ENCODE measurements at places on chromosomes 3 and 15. TPM values are rescaled to one million over a fixed set of nuclear protein-coding genes. Genes with fewer than 3 reads are reported as not detected.

DNA sequence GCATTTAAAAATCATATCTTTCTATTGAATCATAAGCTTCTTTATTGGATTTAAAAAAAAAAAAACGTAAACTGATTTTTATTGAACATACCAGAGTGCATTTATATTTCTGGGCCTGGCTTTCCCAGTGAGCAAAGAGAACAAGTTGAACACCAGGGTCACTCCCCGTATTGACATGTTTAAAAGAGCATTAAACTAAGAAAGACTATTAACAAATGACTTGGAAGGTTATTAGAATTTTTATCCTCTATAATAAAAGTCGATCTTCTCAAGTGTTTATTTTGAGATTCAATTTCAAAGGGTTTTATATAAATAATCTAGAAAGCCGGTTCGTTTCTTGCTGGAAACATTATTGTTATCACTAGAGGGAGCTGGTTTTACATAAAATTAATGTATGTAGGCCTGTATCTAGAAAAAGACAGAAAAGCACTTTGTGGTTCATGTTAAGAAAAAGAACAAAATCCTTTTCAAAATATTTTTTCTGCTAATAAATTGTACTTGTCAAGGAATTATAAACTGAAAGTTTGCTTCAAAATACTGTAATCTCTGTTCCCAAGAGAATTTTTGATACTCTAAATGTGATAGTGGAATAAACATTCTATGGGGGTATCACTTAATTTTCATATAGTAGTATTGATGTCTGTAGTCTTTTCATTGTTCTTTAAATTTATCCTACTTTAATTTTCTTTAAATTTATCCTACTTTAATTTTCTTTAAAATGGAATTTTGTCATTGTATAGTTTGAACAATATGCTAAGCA, 321.8 kb upstream of the MME start:
- no peaks in the 10 kb centered on the region for H3K27me3 ChIP-seq
- no peak for DNase-seq
- no peak overlapping the region for H3K27ac ChIP-seq
- no peaks in the 10 kb centered on the region for H3K36me3 ChIP-seq

DNA sequence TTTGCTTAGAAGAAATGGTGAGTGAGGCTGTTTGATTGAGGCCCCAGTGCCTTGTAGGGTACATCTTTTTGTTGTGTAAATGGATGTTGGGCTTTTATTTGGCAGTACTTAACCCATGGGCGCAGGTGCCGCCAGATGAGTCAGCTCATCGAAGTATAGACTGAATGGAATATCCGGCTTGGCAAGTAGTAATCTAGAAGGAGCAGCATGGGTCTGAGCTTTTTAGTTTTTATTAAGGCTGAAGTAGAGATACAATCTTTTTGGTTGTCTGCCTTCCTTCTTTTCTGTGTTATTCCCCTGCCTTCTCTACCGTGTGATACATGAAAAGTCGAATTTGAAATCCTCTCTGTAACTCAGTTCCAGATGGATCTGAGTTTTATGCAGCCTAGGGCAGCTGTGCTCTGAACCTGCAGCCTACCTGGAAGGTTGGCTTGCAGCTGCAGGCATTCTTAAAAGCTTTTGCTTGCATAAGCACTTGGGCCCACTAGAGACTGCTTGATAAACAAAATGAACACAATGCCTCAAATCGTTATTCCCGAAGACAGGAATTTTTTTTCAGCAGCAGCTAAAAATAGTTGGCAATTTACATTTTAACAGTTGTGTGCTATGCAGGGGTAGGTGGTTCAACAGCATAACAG, 177.5 kb upstream of the CGNL1 start:
- no peaks in the 10 kb centered on the region for H3K27me3 ChIP-seq
- H3K4me1 ChIP-seq = no peaks in the 10 kb centered on the region
- no peak overlapping the region for H3K27ac ChIP-seq
- H3K36me3 ChIP-seq = peaks cover 13% of the 10 kb centered on the region
- no peak overlapping the region for H3K4me3 ChIP-seq

The SMAD6 gene
- 6.7 TPM for total RNA-seq

DNA sequence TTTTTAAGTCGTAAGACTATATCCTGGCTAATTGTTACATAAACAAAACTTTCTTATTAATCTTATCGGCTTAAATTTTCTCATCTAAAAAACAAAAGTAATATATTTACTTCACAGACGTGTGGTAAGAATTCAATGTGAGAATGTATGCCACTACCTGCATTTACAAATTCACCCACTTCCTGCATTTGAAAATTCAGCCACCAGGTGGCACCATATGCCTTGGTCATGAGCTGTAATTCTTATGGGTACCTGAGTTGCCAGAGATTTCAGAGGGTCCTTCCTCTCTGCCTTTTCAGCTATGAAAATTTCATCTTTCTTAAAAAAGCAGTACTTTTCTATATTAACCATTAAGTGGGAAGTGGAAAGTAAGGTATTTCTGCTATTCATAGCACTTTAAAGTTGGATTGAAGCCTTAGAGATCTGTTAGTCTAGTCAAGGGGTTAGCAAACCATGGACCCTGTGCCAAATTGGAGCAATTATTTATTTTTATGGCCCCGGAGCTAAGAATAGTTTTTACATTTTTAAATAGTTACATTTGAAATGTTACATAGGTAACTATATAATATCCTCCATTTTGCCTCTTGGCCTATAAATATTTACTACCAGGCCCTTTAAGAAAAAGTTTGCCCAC, 127.8 kb downstream of the HCN4 start:
- H3K27ac ChIP-seq = no peak overlapping the region
- no peak overlapping the region for H3K4me3 ChIP-seq

DNA sequence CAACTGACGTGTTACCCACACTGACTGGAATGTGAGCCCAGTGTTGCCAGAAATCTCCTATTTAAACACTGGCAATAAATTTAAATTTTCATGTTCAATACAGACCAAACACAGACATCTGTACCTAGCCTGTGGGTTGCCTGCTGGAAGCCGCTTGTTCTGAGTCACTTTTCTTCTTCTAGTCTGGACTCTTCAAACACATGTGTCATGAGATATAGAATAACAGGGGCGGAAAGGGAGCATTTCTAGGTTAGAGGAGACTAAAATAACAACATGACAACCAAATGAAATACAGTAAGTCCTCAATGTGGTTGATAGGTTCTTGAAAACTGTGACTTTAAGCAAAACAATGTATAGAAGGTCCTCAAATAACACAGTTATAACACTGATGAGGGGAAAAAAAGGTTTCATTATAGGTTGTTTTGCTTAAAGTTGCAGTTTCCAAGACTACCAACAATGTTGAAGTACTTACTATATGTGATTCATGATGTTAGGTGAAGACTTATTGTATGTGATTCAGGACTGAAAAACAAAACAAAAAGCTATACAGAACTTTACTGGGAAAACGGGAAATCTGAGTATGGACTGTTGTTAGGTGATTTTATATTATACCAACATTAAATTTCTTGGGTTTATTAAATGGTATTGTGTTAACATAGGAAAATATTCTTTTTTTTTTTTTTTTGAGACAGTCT, 63.1 kb downstream of the PRKAR2A start:
- H3K27ac ChIP-seq = no peak overlapping the region
- no peaks in the 10 kb centered on the region for H3K27me3 ChIP-seq
- peaks cover 11% of the 10 kb centered on the region for H3K36me3 ChIP-seq
- no peak overlapping the region for H3K4me3 ChIP-seq

DNA sequence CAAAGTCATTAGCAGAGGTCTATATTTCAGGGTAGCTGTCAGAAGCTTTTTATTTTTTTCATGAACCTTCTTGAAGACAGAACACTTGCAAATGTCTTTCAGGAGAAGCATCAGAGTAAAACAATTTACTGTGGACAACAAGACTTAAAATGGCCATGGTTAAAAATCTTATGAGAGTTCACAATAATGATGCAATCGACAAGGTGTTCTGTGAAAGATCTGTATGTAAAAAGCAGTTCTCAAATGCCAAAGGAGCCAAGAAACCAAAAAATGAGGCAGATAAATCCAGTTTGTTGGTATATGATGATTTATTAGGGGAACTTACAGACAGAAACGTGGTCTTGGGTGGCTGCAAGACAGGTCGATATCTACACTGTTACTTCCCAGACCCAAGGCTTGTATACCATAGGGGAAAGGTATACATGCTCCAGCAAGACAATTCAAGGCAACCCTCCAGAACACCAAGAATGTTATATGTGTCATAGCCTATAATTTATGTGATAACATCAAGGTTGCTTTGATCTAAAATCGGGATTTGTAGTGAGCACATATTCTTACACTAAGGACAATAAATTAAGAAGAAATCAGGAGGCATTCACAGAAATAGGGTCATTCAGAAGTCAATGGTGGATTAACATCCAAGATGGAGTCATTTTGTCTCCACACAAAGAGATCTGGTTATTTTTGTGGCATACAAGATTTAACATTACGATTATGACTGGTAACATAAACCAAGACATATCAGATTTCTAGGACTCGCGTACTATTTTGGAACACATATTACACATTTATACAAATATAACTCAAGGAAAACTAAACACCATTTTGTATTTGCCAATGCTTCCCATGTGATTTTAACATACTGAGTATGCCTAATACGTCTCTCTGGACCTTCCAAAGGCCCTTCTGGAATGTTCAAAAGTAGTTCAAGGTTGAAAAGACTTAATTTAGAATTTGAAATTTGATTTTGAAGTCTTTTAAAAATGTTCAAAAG, 316.4 kb downstream of the THSD4 start:
- no peak for DNase-seq
- H3K4me1 ChIP-seq = no peaks in the 10 kb centered on the region
- no peak overlapping the region for H3K4me3 ChIP-seq
- H3K27me3 ChIP-seq = no peaks in the 10 kb centered on the region
- no peaks in the 10 kb centered on the region for H3K36me3 ChIP-seq

GRCh38 chr15:63041974-63042876, at the start of gene TPM1:
TPM1 (plus strand) TSS chr15:63042747; CDS start chr15:63042830, 83 bp downstream.
- 0 out of 2 replicates have a peak, but pooled peaks cover 2% of the 10 kb centered on the region for H3K36me3 ChIP-seq
- H3K4me1 ChIP-seq = peaks cover 10% of the 10 kb centered on the region
- peak within 1 kb of the TSS; percentile 67 for H3K4me3 ChIP-seq
- no peaks in the 10 kb centered on the region for H3K27me3 ChIP-seq

All from SJCRH30 (cell line).